ENCODE measurements at places on chromosomes 6 and 20. TPM values are rescaled to one million over a fixed set of nuclear protein-coding genes. Genes with fewer than 3 reads are reported as not detected.

- H3K4me3 ChIP-seq = peak overlapping the region; percentile 63
- peaks cover 100% of the 10 kb centered on the region for H3K27me3 ChIP-seq
- no peak overlapping the region for H3K27ac ChIP-seq
- peak; percentile 44 for DNase-seq
- H3K36me3 ChIP-seq = no peaks in the 10 kb centered on the region
These were observed 414 bp downstream of the SIM1 start for GRCh38 chr6:100464162-100464851.

- H3K4me3 ChIP-seq = no peak overlapping the region
- peaks cover 33% of the 10 kb centered on the region for H3K4me1 ChIP-seq
- DNase-seq = no peak
- H3K27me3 ChIP-seq = no peaks in the 10 kb centered on the region
- no peaks in the 10 kb centered on the region for H3K36me3 ChIP-seq
These were observed 136.1 kb upstream of the SUPT3H start for GRCh38 chr6:45513843-45514242.

DNA sequence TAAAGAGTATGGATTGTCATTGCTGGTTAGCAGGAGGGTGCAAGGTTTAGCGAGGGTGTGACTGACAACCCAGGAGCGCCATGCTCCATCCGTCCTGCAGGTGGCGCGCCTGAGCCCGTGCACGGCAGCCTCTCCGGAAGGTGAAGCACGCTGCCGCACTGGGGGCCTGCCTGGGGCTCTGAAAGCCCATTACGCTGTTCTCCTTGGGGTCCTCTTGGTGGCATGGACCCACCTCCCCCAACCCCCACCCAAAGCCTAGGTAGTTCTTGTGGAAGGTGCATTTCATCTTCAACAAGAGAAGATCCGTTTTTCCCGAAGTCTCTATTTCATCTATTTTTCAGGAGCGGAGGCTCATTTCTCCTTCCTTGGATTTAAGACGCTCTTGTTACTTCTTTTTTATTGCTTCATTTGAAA is 197.4 kb upstream of the KCNG1 start:
- H3K36me3 ChIP-seq = no peaks in the 10 kb centered on the region
- peaks cover 32% of the 10 kb centered on the region for H3K4me1 ChIP-seq
- no peak overlapping the region for H3K27ac ChIP-seq
- H3K4me3 ChIP-seq = no peak overlapping the region
- peak; percentile 74 for DNase-seq

CTCFL gene
- total RNA-seq = 2.1 TPM

ANKRD6 gene
- total RNA-seq = 9.2 TPM

GRCh38 chr6:105282631-105283585 is 103.1 kb upstream of the POPDC3 start:
- no peak overlapping the region for H3K4me3 ChIP-seq
- H3K4me1 ChIP-seq = no peaks in the 10 kb centered on the region
- no peaks in the 10 kb centered on the region for H3K27me3 ChIP-seq

GRCh38 chr6:133047065-133047665 is 194.0 kb upstream of the EYA4 start:
- H3K4me3 ChIP-seq = no peak overlapping the region
- DNase-seq = no peak
- H3K36me3 ChIP-seq = no peaks in the 10 kb centered on the region
- H3K27ac ChIP-seq = no peak overlapping the region
- no peaks in the 10 kb centered on the region for H3K27me3 ChIP-seq

DNA sequence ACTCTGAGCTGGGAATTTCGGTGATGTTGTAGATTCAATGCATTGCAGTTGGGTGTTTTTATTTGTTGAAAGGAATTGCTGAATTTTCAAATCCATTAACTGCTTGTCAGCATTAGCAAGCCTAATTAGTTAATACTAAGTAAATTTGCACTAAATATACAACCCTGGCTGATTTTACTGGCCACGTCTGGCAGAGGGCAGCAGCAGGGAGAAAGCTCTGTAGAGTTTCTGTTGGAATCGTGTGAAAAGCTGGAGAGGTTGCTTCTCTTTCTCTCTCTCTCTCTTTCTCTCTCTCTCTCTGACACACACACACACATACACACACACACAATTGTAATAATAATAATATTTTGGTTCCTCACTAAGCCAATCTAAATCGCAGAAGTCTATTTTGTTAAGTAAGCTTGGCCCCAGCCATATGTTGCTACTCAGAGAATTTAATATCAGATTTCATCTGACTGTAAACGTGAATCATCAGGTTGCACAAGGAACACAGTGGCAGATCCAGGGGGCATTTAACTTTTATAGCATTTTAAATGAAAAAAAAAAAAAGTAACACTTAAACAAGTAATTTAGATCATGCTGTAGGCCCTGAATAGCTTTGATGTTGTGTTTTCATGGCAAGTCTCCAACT is 289.5 kb downstream of the ESR1 start:
- no peak overlapping the region for H3K4me3 ChIP-seq
- no peak overlapping the region for H3K27ac ChIP-seq
- H3K36me3 ChIP-seq = no peaks in the 10 kb centered on the region
- H3K4me1 ChIP-seq = no peaks in the 10 kb centered on the region
- no peak for DNase-seq
- H3K27me3 ChIP-seq = no peaks in the 10 kb centered on the region

ACOT8 gene
- 75.2 TPM for total RNA-seq

DNA sequence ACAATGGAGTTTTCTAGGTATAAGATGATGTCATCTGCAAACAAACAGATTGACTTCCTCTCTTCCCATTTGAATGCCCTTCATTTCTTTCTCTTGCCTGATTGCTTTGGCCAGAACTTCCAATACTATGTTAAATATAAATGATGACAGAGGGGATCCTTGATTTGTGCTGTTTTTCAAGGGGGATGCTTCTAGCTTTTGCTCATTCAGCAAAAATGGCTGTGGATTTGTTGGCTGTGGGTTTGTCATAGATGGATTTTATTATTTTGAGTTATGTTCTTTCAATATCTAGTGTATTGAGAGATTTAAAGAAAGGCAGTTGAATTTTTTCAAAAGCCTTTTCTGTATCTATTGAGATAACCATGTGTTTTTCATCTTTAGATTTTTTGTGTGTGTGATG is 662.4 kb upstream of the EYS start:
- no peak for DNase-seq
- H3K27ac ChIP-seq = no peak overlapping the region
- H3K36me3 ChIP-seq = no peaks in the 10 kb centered on the region
- no peak overlapping the region for H3K4me3 ChIP-seq
- no peaks in the 10 kb centered on the region for H3K4me1 ChIP-seq

- DNase-seq = no peak
- H3K4me3 ChIP-seq = no peak overlapping the region
- no peaks in the 10 kb centered on the region for H3K36me3 ChIP-seq
- no peak overlapping the region for H3K27ac ChIP-seq
These were observed 507.3 kb upstream of the ARID1B start for GRCh38 chr6:156269751-156270369.

SMIM26 gene
- 94.3 TPM for total RNA-seq

DNA sequence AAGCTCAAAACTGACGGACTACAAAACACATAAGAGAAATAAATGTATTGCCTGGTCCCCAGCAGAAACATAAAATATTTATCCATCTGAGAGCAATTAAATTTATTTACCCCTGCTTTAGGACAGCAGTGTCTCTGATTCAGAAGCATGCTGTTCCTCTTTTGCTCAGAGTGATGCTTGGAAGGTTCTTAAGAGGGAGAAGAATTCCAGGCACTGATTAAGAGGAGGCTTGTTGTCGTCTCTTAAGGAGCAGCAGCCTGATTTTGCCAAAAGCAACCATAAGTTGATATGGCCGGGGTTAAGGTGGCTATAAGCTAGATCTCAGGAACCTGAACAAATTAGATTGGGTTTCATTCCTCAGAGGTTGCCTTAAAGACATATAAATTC is 25.8 kb downstream of the CAP2 start:
- H3K4me3 ChIP-seq = no peak overlapping the region
- H3K27me3 ChIP-seq = no peaks in the 10 kb centered on the region
- peaks cover 7% of the 10 kb centered on the region for H3K4me1 ChIP-seq

Data from GM23338 (cell line).